CD8-positive, alpha-beta T cell (primary cell): ENCODE measurements at places on chromosomes 6 and 20.

- no peak for DNase-seq
Measured at GRCh38 chr6:144745439-144745838, 460.3 kb downstream of the UTRN start.

- no peak for DNase-seq
Measured at GRCh38 chr6:111487661-111488060, 4.6 kb upstream of the REV3L start.

- no peak for DNase-seq
Measured at GRCh38 chr6:39982720-39983119, 48.5 kb upstream of the MOCS1 start.

GRCh38 chr6:81979329-81979728 is 226.8 kb upstream of the TENT5A start:
- DNase-seq: no peak

DNA sequence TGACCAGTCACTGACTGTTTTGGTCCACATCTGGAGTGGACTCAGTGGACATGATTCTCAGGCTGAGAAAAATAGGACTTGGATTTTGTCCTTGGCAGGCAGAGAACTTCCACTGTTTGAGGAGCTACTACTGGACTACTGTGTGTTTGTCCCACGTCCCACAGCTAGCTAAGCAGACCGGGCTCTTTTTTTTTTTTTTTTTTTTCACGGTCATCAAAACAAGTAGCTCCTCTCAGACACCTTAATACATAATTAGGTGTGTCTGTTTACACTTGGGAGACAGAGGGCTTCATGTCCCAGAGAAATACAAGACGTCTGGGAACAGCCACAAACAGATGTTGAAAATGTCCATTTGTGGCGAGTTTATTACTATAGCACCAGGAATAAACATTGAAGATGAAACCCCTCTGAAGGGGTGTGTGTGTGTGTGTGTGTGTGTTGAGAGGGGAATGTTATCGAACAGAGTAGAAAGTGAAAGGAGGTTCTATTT is 155.0 kb upstream of the SUPT3H start:
- no peak for DNase-seq
